ENCODE measurements at places on chromosomes 2 and 18.
A peak's percentile ranks its signal among the peaks of the same experiment; 100 is the strongest.

DNA sequence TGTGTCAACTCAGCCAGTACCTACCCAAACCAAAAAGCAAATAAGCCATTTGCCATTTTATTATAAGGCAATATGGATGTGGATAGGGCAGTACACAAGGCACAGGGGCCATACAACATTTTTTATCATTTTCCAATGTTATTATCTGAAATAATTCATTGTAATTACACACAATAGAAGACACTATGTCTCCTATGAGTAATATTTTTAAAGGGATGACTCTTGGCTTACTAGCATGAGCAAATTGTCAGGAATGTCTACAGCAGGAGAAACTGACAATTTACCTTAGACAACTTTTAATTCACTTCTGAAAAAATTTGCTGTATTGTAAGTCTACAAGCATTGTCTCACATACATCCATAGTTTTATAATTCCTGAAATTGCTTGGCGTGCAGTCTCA, 1193.9 kb upstream of the CELF4 start:
- no peak for DNase-seq

DNA sequence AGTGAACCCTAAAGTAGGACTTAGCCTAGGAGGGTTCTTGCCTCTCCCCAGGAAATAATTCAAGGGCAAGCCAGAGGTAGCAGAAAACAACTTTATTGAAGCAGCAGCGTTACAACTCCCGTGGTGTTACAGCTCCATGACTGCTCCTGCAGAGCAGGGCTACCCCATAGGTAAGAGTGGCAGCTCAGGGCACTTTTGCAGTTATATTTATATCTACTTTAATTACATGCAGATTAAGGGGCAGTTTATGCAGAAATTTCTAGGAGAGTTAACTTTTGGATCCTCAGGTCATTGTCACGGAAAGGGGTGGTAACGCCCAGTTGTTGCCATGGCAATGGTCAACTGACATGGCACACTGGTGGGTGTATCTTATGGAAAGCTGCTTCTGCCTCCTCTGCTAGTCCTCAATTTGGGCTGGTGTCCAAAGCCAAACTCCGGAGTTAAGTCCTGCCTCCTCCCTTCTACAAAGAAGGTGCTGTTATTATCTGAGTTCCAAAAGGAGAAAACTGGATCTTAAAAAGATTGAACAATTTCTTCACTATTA, 1413.0 kb downstream of the DSC3 start:
- DNase-seq = no peak

DNA sequence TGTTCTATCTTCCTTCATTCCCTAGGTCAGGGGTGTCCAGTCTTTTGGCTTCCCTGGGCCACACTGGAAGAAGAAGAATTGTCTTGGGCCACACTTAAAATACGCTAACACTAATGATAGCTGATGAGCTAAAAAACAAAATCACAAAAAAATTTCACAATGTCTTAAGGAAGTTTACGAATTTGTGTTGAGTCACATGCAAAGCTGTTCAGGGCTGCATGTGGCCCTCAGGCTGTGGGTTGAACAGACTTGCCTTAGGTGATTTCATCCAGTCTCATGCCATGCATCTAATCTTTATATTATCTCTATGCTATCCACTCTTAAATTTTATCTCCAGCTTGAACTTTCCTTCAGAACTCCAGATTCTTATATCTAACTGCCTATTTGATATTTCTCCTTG, 80.1 kb downstream of the CCDC85A start:
- DNase-seq = no peak

- DNase-seq = no peak
Measured at GRCh38 chr2:38754506-38754905, 3.3 kb upstream of the SRSF7 start.

GRCh38 chr18:49612515-49613033, 50.7 kb downstream of the LIPG start:
- DNase-seq = no peak

- DNase-seq = no peak
Measured at GRCh38 chr18:5787936-5788335, 107.4 kb downstream of the TMEM200C start.

DNA sequence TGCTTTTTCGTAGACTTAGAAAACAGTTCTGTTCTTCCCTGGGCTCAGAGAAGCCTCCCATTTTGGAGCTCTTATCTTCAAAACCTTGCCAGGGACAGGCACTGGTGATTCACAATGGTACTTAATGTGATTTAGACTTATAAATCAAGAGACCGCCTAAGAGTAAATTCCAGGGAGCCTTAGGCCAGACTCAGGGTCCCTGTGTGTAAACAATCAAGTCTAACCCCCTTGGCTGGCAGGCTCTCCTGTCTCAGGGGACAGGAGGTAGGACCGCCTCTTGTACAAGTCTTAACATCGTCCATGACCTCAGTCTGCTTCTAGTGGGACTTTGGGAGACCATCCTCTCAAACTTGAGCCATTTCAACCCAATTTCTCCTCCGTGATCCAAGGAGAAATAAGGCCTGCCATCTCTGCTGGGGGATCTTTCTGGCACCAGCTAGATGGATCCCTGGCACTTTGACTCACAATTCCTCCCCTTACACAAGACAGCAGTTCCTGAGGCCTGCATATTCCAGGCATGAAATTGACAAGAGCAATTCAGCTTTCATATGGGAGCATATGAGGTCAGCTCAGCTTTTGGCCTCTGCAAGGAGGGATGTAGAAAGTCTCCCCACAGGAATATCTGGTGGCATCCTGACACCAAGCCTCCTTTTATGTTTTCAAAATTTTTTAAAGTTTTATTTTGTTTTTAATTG, 487.0 kb downstream of the TNS1 start:
- no peak for DNase-seq

GRCh38 chr2:38187541-38188011, 111.6 kb upstream of the CYP1B1 start:
- peak; percentile 21 for DNase-seq

DNA sequence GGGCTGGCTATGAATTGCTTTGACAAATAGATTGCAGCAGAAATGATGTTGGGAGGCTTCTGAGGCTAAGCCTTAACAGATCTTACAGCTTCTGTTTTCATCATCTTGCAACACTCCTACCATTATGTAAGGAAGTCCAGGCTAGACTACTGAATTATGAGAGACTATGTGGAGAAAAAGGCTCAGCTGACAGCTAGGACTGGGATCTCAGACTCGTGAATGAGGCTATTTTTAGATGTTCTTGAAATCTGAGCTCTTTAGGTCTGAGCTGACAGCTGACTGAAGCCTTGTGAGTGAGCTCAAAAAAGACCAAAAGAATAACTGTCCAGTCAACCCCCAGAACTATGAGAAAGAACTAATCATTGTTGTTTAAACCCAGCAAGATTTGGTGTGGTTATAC, 70.3 kb downstream of the VWC2L start:
- DNase-seq = no peak

DNA sequence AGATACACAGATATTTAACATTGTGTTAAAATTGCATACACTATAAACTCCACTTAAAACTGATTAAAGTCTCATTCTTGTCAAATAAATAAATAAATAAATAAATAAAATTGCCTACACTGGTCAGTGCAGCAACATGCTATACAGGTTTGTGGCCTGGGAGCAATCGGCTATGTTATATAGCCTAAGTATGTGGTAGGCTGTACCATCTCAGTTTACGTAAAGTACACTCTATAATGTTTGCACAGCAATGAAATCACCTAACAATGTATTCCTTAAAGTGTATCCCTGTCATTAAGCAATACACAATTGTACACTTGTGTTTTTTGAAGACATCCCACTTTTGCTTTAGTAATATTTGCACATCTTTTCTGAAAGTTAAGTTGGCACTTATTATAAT, 337.7 kb upstream of the SETBP1 start:
- no peak for DNase-seq

GRCh38 chr2:9074930-9075329, 71.4 kb upstream of the MBOAT2 start:
- peak; percentile 96 for DNase-seq

GRCh38 chr2:68579689-68580088, 63.7 kb upstream of the PROKR1 start:
- no peak for DNase-seq

GRCh38 chr2:237171881-237172280, 86.2 kb downstream of the COPS8 start:
- DNase-seq = no peak

DNA sequence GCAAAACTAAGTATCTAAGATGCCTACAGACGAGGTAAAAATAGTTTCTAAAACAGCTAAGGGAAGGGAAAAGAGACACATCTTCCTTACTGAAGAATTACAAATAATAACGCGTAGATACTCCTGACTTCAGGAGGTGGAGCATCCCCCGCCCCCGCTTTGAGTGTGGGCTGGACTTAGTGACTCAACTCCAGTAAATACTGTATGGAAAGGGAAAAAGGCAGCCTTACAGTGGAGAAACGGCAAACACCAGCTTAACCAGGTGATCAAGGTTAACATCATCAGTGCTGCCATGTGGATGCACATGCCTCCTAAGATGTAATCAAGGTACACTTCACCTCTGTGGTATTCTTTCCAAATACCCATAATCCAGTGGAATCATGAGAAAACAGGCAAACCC, 47.9 kb downstream of the HADHB start:
- peak; percentile 37 for DNase-seq

GRCh38 chr2:160041091-160041490, 21.3 kb downstream of the PLA2R1 start:
- DNase-seq = no peak

- no peak for DNase-seq
Measured at GRCh38 chr2:19547321-19547720, 188.9 kb upstream of the OSR1 start.

DNA sequence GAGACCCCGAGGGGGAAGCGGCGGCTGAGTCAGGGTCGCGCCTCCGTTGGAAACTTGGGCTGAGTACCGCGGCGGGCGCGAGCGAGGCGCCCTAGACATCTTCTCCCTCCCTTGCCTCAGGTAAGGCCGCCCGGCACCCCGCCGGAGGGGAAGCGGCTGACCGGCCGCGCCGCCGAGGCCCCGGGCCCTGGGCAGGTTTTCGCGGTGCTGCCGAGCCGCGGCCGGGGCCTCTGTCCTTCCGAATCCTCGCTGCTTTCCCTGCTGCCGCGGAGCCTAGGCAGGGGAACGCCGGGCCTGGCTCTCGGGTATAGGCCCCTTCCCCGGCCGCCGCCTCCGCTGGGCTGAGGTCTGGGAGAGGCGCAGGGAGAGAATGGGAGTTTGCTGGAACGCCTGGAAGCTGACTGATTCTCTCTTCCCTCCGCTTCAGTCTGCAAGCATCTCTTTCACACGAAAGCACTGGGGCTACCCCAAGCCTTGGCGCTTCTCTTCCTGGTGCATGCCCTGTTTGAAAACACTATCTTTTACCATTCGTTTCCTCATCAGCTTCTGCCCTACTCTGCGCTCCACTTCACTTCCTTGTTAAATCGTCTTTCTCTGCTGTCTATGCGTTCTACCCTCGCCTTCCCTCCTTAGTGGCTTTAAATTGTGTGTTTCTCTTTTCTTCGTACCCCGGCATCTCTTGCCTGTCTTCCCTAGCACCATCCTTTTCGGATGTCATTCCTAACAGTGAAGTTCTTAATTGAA, 652 bp downstream of the PPM1B start:
- peak; percentile 62 for DNase-seq

GRCh38 chr2:63257473-63257872, 206.8 kb downstream of the OTX1 start:
- no peak for DNase-seq

DNA sequence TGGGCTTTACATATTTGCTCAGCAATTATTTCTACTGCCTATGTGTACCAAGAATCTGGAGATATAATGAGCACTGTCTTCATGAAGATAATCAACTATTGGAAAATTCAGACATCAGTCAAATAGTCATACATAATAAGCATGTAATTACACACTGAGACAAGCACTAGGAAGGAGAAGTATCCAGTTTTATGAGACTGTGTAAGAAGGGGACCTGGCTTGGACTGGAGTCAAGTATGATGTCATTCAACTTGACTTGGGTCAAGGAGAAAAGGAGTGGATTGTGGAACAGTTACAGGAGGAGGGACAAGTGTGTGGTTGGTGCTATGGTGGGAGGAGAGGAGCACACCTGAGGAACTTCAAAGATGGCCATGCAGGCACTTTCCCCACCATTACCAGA, 419.8 kb upstream of the TRIB2 start:
- DNase-seq = no peak

- no peak for DNase-seq
Measured at GRCh38 chr2:232576995-232577394, 26.5 kb downstream of the EIF4E2 start.

DNA sequence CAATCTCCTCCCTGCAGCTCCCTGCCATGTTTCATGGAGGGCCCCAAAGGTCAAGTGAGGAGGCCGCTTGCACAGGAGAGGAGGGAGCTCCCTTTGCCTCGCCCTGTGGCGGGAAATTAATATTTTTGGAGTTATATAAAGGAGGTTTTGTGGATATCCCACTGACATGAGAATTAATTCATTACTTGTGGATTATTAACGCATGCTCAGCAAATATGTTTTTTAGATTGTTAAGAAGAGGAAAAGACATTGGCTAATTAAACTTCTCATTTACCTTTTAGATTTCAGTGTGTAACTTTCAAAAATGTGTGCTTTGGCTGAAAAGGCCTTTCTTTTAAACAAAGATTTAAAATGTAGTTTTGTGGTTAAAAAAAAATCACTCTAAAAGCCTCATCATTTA, 474.0 kb downstream of the SOCS6 start:
- no peak for DNase-seq

- peak; percentile 83 for DNase-seq
Measured at GRCh38 chr2:54599914-54600313, 123.5 kb upstream of the EML6 start.

DNA sequence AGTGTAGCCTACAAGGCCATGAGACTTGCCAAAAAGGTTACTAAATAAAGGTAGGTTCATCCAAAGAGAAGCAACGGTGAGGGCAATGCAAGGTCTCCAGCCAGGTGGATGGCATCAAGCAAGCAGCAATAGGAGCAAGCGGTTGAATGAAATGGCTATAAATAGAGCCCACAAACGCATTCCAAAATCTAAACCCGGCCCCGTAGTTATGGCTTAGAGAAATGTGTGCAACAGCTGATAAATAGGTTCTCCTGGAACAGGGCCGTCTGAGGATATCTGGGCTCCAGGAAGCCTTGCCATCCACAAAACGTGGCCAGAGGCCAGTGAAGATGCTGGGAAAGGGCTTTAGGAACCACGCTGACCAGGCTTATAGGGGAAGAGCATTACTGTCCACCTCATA, 146.1 kb upstream of the PID1 start:
- DNase-seq = no peak

- DNase-seq = peak; percentile 96
Measured at GRCh38 chr2:96832754-96833507, 10.9 kb downstream of the ANKRD23 start.

DNA sequence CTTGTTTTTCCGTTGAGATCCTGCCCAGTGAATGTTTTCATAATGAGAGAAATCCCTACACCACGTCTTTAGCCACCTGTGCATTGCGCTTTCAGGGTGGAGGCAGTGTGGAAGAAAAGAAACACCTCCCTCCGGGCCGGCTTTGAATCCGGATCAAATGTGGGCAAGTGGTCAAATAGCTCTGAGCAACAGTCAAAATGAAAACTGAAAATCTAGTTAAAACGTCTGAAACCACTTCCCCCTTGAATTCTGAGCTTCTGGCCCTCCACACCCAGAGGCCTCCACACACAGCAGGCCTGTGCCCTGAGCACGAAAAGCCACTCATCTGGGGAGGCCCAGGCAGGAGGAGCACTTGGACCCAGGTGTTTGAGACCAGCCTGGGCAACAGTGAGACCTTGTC, 263.6 kb upstream of the SALL3 start:
- no peak for DNase-seq

GRCh38 chr2:121649149-121649595, at the start of gene CLASP1:
Gene CLASP1 (minus strand): TSS chr2:121649462. CDS start chr2:121605895, 43,567 bp downstream.
- DNase-seq = no peak

Measured in SW480 (cell line).